ENCODE measurements at places on chromosomes 6 and 20.

- DNase-seq: no peak
Observed at GRCh38 chr6:96576221-96576620, 13.3 kb downstream of the FHL5 start.

DNA sequence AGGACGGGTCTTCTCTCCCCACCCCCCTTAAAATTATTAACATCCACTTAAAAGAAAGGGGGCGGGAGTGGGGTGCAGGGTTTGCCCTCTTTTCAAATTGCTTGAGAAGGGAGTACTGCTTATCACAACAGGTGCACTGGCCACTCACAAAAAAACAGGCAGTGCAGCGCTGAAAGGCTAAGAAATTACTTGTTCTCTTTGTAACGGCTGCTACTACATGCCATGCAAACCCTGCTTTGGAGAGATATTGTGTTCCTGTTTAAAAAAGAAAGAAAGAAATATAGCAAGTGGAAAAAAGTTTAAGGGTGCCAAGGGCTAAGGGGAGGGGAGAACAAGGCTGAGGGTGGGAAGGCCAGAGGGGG lies 312.7 kb upstream of the JARID2 start:
- DNase-seq: no peak

DNA sequence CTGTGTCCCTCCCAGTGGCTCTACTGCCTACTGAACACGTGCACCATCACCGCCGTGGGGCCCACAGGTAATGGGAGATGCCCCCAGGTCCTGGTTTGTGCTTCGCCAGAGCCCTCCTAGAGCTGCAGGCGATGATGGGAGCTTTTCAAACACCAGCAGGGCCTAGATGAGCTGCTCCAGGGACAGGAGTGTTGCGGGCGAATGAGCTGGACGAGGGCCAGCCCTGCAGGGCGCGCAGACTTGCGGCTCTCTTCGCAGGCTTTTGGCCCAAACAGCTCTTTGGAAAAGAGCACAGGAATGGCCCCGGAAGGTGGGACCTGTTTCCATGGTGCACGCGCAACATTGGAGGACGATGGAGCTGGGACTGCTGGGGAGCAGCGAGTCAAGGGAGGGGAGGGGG lies 409.3 kb upstream of the SULF2 start:
- no peak for DNase-seq

DNA sequence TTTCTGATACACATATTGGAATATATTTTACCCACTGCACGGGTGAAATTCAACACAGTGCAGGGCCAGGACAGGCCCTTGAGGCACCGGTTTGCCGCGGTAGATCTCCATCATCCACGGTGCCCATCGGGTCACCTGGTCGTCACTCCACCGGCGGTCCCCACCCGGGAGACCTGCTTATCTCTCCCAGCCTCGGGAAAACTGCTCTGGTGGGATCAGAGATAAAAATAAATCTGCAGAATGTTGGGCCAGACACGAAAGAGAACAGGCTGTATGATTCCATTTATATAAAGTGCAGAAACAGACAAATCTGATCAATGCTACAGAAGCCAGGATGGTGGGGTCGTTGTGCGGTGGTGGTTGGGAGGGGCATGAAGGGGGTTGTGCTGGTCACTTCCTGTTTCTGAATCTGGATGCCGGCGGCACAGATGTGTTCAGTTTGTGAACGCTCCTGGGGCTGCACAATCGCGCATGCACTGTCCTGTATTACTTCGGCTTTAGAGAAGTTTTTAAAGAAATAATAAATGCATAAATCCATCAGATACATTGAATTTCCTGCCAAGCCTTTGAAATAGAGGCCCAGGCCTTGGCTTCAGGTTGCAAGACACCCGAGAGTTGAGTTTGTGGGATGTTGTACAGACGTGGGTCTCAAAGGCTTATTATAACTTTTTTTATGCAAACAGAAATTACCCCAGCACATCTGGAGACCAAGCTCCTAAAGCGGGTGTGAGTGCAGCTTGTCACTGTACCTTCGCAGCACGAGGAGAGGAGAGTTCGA lies 54.3 kb downstream of the ANKRD60 start:
- DNase-seq: peak; percentile 70

- DNase-seq: no peak
Observed at GRCh38 chr6:136160250-136160649, 89.9 kb downstream of the MTFR2 start.

DNA sequence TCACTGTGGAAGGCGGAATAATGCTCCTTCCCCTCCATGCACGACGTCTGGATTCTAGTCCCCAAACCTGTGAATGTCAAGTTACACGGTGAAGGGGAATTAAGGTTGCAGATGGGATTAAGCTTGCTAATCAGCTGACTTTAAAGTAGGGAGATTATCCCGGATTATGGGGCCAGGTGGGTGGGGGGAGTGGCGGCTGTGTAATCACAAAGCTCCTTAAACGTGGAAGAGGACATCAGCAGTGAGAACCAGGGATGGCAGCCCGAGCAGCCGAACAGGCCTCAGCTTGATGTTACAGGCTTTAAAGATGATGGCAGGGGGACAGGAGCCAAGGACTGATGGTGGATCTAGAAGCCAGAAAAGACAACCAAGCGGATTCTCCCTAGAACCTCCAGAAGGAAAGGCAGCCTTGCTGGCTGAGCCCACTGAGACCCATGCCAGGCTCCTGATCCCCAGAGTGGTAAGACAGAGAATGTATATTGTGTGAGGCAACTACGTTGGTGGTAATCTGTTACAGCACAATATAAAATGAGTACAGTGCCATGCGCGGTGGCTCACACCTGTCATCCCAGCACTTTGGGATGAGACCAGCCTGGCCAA lies 117.5 kb downstream of the SCML4 start:
- no peak for DNase-seq

DNA sequence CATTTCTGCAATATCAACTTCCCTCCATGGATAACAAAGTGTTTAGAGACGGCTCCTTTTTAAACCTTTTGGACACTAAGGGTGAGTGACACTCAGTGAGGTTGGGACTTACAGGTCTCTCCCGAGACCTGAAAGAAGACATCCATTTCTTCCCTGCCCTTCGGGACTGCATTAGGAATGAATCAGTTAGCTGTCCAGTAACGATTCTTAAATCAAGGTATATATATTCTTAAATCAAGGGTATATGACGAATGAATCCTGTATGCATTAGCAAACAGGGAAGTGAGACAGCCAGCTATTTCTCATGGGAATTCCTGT lies 52.9 kb downstream of the EDN1 start:
- no peak for DNase-seq

DNA sequence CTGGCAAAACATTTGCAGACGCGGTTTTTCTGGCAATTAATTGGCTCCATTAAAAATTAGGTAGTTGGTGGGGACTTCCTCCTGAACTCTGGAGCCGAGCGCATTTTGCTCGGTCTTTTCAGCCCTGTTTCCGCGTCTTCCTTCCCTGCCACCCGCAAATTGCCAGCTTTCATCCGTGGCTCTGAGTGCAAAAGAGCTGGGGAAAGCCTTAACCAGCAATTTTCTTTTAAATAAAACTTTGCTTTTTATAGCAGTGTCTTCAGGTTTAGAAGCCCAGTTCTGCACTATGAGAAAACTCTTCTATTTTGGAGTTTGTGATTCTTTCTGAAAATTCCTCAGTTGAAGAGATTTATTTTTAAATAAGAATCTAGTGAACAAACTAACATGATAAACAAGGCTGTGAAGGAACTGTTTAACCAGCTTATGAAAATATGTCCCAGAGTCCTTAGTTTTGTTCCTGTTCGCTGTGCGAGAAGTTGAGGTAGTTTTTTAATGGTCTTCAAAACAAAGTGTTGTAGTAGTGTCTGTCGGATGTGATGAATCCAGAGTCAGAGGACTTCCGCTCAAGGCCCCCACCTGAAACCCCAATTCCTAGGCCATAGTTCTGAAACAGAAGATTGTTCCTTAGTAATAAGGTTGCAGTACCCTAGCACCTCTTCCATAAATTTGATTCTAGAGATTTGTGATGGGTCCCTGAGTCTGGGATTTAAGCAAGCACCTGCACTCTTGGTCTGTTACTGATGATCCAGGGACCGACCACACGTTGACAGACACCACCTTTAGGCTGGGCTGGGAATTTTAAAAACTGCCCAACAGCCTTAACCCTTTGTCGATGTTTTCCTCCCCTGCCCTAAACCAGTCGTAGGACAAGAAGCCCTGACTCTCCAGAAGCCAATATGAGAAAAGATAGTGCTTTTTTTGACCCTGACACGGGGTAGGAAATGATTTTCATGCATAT lies 950 bp downstream of the KCTD20 start:
- DNase-seq: no peak

GRCh38 chr6:91281901-91282300 lies 695.0 kb upstream of the MAP3K7 start:
- DNase-seq: no peak

- DNase-seq: peak; percentile 83
Observed at GRCh38 chr20:40314278-40314677, 374.8 kb downstream of the MAFB start.

DNA sequence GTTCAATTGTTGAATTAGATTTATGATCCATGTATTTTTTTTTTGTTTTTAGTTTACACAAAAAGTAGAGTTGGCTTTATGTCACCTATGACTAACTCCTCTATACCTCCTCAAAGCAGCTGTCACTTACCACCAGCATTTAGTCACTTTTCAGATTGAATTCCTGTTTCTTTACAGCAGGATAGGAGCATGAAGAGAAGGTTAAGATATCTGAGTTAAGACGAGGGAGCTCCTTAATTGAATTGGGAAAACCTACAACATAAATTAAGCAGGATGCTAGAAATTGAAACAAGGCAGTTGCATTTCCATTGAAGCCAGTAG lies 237.2 kb downstream of the FARS2 start:
- no peak for DNase-seq

DNA sequence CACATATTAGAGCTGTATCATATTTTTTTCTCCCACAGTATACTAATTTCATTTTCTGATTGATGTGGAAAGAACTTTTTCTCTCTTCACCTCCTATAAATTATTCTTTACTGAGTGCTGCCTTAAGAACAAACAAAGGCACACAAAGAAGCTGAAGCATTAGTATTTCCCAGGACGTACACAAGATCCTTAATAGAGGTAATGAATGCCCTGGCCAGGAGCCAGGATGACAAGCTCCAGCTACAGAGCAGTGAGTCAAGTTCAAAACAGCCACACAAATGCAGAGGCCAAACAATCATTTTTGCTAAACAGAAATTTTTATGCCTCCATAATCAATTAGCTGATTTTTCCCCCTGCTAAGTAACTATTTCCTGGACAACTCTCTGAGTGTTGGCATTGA lies 639.6 kb downstream of the EPHA7 start:
- DNase-seq: peak; percentile 35

- no peak for DNase-seq
Observed at GRCh38 chr20:48797850-48798747, 29.7 kb downstream of the PREX1 start.

GRCh38 chr6:96016334-96017069 lies 728 bp downstream of the FUT9 start:
- no peak for DNase-seq

DNA sequence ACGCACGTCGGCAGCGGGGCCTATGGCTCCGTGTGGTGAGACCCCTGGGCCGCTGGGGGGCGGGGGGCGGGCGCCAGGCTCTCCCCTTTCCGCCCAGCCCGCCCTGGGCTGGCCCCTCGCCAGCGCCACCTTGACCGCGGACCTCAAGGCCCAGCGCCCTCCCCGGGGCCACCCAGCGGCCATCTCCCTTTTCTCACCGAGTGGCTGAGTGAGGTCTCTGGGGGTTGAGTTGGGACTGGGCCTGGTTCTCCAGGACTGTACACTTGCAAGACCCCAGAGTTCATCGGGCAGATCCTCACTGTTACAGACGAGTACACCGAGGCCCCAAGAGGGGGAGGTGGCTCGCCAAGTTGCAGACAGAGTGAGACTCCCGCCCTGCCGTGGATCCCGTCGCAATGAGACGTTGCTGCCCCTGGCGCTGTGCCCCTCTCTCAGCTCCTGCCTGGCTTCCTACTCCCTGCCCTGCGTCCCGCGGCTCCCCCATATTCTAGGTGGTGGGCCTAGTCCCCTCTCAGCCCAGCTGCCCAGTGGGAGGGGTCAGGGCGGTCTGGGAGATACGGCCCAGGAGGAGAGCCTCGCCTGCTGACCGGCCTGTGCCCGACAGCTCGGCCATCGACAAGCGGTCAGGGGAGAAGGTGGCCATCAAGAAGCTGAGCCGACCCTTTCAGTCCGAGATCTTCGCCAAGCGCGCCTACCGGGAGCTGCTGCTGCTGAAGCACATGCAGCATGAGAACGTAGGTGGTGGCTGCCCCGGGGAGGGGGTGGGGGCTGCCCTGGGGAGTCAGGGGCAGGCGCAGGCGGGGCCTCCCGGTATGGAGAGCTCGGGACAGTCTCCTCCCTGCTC lies 576 bp downstream of the MAPK13 start:
- DNase-seq: no peak

- DNase-seq: peak; percentile 15
Observed at GRCh38 chr6:61833176-61833755, 452.8 kb downstream of the KHDRBS2 start.

DNA sequence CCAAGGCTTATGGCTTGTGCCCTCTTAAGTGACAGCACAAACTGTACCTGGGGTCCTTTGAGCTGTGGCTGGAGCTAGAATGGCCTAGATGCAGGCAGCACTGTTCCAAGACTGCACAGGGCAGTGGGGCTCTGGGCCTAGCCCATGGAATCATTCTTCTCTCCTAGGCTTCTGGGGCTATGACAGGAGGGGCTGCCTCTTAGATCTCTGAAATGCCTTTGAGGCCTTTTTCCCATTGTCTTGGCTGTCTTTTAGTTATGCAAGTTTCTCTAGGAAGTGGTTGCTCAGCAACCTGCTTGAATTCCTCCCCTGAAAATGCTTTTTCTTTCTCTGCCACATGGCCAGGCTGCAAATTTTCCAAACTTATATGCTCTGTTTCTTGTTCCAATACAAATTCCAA lies 183.4 kb downstream of the WDR27 start:
- DNase-seq: no peak

GRCh38 chr6:95128947-95129346 lies 448.4 kb upstream of the MANEA start:
- DNase-seq: no peak

DNA sequence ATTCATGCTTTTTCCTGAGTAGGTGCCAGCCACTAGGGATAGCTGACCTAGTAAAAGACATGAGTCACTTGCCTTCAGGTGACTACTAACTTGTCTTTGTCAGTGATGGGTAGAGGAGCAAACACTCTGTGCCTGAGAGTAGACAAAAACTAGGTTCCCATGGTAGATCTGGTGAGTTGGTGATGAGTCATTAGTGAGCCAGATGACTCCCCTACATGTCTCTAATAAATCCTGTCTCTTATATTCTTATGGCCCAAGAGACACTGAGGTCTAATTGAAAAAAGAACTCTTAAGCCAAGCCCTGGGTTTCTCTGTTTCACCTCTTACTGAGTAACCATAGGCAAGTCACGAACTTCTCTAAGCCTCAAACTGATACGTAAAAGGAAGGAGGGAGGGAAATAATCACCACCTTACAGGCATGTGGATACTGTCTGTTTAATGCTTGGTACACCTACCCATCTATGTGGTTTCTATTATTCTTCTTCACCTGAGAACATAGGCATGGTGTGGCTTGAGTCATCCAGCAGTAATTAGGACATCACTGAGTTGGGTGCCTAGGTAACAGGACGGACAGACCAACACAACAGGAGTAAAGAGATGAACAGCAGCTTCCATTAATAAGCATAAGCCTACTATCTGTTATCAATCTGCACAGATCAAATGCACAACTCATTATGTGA lies 20.3 kb downstream of the TTPAL start:
- no peak for DNase-seq

GRCh38 chr6:135897087-135897486 lies 45.6 kb downstream of the PDE7B start:
- DNase-seq: no peak

Measured in muscle of arm (tissue), 14 donors.